ENCODE measurements at places on chromosomes 13 and 19.

DNA sequence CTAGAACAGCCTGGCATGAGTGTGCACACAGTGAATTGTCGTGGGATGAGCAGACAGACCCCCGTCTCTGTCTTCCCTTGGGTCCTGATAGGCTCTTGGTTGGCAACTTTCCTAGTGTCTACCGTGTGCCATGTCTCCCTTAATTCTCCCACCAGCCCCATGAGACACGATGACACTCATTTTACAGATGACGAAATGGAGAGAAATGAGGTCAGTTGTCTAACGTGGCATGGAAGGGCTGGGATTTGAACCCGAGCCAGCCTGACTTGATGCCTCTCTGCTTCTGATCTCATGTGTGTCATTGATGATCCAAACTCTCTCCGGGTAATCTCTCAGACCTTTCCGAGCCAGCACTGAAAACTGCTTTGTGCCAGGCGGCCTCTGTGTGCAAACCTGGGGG lies 8.4 kb upstream of the KLK14 start:
- DNase-seq: no peak

- DNase-seq: no peak
These were observed 32.2 kb downstream of the ANKRD27 start for GRCh38 chr19:32642771-32643170.

DNA sequence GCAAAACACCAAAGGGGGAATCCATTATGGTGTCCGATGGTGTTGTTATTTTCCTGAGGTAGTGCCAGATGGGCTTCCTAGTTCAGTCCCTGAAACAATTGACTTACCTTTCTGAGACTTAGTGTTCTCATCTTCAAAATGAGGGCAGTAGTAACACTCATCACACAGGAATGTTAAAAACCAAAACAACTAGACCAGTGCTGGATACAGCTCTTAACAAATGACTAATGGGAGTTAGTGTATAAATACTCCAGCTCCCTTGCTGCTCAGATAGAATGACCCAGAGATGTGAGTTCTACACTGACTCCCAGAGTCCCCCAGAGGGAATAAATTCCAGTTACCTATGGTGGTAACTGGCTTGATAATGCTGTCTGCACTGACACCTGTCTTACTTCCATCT lies 49.9 kb downstream of the MBD3L2B start:
- peak; percentile 10 for DNase-seq

- DNase-seq: no peak
These were observed 21.6 kb upstream of the URAD start for GRCh38 chr13:28010046-28010445.

DNA sequence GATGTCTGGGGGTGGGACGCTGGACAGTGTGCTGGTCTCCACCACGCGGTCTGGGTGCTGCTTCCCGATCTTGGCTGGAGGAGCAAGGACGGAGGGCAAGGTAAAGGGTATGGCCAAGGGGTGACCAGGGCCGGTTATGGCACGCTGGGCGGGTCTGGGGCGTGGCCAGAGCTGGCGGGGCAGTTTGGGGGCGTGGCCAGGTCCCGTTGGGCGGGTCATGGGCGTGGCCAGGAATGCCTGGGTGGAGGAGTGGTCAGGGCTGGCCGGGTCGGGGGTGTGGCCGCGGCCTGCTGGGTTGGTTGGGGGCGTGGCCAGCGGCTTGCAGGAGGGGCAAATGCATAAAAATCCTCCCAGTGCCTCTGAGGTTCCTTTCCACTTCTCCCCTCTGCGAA lies 19.2 kb downstream of the GPX4 start:
- DNase-seq: peak; percentile 61

DNA sequence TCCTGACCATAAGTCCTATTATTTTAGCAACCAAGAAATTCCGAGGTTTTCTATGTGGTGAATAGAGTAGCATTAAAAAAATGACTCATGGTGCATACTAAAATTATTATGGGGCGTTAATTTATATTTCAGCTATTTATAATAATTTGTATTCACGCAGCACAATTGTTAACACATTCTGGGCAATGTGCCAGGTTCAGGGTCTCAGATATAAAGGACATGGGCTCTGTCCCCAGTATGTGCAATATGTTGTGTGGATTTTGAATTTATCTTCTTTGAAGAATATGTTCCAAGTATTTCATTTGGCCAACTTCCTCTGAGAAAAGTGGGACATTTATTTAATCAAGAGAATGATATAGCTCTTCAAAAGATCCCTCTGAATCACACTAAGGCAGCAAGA lies 1434.7 kb upstream of the PRR20A start:
- DNase-seq: no peak

GRCh38 chr13:37175996-37176395 lies 70.5 kb upstream of the CSNK1A1L start:
- no peak for DNase-seq
